Activated CD4-positive, alpha-beta T cell treated with anti-CD3 and anti-CD28 coated beads, Interleukin-2, amount 50 U/mL, for 1 hour (primary cell): ENCODE measurements at places on chromosomes 16 and 17.

DNA sequence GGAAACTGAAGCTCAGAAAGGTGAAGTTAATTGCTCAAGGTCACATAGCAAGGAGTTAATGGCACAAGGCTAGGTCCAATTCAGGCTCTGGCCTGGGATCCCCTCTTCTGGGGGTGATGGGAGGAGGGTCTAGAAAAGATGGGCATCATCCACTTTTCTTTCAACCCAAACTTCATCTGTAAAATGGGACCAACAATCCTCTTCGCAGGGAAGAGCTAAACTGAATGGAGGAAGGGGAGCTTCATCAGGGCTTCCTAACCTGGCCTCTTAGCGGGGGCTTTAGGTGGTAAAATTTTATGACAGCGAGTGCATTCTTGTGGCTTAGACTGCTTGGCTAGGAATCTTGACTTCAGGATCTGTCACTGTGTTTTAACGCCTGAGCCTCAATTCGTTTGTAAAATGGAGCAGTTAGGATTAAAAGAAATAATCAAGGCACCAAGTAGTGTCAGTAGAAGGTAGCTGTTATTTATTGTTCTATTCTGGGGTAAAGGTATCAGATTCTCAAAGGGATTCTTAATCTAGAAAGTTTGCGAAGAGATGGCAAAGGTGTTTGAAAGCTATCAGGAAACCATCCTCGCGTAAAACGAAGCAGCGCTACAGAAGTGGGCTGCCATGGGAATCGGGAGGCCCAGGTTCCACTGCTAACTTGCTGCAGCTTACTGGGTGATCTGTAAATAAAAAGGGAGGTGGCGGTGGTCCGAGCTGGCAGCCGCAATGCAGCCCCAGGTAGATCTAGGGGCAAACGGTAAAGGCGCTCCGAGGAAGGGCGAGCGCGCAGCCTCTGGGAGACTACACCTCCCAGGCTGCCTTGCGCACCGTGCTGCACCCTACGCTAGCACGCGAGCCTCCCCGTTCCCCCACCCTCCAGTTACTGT lies 1.5 kb upstream of the SRCAP start:
- no peak for DNase-seq

- DNase-seq, result no peak
Observed at GRCh38 chr16:9428355-9429005, 337.0 kb downstream of the HAPSTR1 start.

DNA sequence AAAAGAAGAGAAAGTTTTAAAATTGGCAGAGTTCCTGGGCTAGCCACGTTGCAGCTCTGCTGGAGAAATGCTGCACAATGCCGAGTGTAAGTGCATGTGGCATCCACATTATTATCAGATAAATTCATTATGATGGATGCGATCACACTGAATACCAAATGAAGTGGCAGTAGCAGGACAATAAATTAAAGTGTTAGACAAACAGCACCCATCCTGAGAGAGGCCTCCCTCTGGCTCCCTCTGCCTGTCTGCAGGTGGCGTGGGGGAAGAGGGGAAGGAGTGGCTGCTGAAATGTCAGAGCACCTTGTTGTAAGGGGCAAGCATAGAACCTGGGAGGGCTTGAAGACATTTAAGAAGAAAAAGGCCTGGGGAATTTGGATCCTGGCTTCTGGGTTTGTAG lies 324.1 kb downstream of the HAPSTR1 start:
- DNase-seq, result no peak

DNA sequence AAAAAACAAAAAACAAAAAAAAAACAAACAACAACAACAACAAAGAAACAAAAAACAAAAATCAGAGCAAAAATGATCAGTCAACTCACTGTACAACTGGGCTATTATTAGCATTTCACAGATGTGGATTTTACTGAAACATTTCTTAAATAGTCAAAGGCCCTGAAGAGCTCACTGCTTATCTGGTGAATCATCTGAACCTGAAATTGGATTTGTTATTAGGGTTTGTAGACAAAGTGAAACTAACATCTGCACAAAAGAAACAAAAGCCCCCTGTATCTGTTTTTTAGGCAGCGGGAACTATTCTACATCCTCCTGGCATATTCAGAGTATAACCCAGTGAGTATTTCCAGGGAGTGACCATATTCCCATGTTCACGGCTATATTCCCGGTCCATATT lies 32.6 kb upstream of the KSR1 start:
- no peak for DNase-seq

- no peak for DNase-seq
Observed at GRCh38 chr16:2883458-2883908, 468 bp downstream of the FLYWCH2 start.

DNA sequence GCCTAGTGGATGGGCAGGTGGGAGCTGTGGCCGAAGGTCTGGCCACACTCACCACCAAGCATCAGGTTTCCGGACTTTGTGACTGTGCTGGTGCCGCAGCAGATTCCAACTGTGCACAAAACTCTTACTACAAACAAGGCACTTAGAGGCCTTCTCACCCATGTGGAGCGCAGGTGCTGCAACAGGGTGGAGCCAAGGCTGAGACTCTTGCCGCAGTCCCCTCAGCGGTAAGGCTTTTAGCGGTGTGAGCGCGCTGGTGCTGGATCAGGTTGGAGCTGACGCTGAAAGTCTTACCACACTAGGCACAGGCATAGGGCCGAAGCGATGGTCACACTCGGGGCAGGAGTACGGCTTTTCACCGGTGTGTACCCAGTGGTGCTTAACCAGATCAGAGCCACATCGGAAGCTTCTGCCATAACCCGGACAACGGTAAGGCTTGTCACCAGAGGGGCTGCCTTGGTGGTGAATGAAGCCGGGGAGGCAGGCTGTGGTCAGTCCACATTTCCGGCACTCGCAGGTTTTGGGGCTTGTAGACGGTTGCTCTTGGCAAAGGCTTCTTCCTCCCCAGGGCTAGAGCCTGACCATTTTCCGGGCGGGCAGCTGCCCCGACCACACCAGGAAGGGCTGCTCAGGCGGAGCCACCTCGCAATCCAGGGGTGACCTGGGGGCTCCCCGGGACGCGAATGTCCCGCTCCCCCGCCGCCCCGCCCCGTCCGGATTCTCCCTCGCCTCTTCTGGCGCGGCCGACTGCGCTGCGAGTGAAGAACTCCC lies 1.0 kb upstream of the ARMC5 start:
- DNase-seq, result peak; percentile 53

DNA sequence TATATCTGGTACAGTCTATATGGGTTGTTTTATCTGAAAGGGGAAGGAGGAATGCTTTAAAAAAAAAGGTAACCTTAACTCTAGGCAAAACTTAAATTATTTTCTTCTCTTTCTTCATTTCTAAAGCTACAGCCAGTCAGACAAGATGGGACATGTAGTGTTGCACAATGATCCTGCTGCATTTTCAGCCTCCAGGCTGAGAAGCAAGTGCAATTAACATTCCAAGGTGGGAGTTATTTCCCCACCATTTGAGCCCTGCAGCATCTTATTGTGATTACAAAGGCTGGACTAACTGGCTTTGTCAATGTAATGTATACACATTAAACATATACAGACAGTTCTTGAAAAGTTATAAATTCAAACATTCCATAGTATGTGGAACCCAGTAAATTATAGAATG lies 22.6 kb upstream of the NF1 start:
- DNase-seq, result no peak

DNA sequence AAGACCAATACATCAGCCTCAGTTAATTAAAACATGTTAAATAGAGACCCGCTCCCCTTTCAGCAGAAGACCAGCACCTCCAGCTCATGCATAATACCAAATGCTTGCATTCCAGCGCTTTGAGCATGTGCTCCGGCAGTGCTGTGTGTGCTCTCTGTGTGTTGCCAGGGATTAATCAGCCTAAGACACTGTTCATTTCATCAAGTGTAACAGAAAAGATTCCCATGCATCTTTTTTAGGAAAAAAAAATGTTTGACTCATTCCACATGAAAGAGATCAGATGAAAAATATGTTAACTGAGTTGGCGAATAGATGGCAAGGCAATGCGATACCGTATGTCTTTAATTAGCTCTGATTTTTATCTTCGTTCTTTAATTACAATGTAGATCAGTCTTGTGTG lies 187.6 kb downstream of the RPTOR start:
- DNase-seq, result no peak

GRCh38 chr16:54932021-54932660 lies 1.5 kb downstream of the IRX5 start:
- DNase-seq, result no peak

DNA sequence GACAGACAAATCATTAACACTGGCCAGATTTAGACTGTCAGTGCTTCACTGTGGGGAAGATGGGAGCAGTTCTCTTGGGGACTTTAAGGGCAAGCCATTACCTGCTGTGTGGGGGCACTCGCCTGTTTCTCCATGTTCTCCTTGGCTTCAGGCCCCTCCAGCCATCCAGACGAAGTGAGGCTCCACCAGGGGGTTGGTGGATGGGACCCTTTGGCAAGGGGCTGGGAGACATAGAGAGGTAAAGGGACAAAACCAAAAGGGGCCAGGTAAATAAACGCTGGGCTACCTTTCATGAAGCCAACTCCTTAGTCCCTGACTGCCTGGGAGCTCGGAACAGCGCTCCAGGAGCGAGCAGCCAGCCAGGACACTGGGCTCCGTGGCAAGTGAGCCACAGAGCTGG lies 14.0 kb downstream of the TBX4 start:
- no peak for DNase-seq

DNA sequence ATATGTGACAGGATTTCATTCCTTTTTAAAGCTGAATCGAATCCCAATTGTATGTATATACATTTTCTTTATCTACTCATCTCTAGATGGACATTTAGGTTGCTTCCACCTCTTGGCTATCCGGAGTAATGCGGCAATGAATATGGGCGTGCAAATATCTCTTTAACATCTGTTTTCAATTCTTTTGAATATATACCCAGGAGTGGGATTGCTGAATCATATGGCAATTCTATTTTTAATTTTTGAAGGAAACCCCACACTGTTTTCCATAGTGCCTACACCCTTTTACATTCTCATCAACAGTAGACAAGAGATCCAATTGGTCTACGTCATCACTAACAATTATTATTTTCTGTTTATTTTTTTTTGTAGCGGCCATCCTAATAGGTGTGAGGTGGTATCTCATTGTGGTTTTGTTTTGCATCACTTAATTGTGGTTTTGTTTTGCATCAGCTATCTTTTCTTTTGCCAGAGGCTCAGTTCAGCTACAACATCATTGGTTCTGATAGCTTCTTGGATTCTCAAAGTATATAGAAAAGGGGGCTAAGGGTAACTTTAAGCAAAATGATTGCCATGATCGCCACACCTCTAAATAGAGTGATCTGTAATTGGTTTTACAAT lies 25.6 kb upstream of the MAP2K6 start:
- DNase-seq, result no peak

GRCh38 chr16:8892101-8892575 lies 10.0 kb downstream of the LITAFD start:
- DNase-seq, result no peak

DNA sequence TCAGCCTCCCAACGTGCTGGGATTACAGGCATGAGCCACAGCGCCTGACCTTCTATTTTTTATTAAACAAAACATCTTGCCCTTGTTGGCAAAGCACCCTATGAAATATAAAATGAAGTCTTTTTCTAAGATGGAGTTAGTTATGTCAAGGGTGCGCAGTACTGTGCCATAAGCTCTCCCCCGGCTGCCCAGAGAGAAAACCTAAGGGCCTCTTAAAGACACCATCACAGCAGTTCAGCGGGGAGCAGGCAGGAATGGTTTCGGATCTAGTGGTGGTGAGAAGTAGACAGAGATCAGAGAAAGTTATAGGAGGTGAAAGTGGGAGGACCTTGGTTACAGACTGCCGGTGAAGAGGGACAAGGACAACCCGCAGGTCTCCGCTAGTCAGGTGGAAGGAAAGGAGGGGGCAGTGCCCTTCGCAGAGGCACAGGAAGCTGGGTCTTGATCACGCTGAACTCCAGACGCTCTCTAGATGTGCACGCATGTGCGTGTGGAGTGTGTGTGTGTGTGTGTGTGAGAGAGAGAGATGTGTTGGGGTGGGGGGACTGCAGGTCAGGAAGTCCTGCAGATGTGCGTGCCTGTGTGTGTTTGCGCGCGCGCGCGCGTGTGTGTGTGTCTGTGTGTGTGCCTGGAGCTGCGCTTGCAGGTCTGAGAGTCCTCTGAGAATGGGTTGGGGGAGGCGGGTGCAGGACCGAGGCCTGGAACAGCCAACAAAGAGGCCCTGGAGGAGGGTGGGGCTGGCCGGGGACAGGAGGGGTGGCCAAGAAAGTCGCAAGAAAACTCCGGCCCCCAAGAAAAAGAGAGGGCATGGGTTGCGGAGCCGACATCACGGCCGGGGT lies 748 bp upstream of the CMTM3 start:
- peak; percentile 70 for DNase-seq

- no peak for DNase-seq
Observed at GRCh38 chr17:76833747-76834146, 34.5 kb upstream of the MGAT5B start.

- no peak for DNase-seq
Observed at GRCh38 chr17:83149761-83150251, 70.4 kb downstream of the METRNL start.

- no peak for DNase-seq
Observed at GRCh38 chr16:17327664-17328335, 143.0 kb downstream of the XYLT1 start.

- DNase-seq, result no peak
Observed at GRCh38 chr16:23290189-23291062, 11.7 kb upstream of the SCNN1B start.

- DNase-seq, result peak; percentile 58
Observed at GRCh38 chr17:8163978-8164814, 1.4 kb upstream of the VAMP2 start.

- DNase-seq, result no peak
Observed at GRCh38 chr16:17204644-17205043, 266.1 kb downstream of the XYLT1 start.

DNA sequence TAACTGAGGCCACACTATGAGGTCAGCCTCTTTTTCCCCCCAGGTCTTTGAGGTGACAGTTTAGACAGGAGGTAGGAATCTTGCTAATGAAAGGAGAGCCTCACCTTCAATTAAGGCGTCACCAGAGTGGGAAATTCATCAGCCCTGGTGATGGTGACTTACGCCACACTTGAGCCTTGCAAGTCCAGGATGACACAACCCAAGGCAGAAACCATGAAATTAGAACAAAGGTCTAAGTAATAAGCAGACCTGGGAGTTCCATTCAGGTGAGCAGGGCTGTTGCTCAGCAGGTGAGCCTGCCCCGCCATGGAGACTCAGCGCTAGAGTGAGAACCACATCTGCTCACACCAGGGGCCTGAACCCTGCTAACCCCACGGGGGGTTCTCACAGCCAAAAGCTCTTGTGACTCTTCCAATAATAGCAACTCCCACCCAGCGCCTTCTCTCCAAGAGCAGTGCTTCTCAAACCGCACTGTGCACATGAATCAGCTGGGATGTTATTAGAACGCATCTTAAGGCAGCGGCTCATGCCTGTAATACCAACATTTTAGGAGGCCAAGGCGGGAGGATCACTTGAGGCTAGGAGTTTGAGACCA lies 28.7 kb upstream of the KIFC3 start:
- DNase-seq, result no peak

DNA sequence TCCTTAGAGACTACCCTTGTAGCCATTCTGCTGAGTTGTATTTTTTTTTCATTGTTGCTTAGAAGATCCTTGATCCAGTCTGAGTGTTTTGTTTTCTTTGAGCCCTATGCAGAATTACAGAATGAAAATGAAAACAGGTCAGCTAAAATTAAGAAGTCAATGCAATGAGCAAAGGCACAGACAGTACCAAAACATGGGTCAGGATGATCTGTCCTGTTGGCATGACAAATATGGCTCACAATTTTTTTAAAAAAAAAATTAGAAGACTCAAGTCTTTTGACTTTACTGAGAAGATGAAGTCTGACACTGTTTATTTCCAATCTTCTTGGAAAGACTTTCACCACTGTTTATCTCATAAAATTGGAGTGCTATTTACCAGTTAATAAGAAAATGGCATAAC lies 32.4 kb downstream of the KCNJ16 start:
- DNase-seq, result no peak

GRCh38 chr16:30662449-30662848 lies 4.2 kb downstream of the FBRS start:
- DNase-seq, result no peak
